ENCODE measurements at places on chromosomes 1 and 21.

- peak; percentile 6 for DNase-seq
These were observed 58.6 kb downstream of the NPHP4 start for GRCh38 chr1:5933676-5934057.

DNA sequence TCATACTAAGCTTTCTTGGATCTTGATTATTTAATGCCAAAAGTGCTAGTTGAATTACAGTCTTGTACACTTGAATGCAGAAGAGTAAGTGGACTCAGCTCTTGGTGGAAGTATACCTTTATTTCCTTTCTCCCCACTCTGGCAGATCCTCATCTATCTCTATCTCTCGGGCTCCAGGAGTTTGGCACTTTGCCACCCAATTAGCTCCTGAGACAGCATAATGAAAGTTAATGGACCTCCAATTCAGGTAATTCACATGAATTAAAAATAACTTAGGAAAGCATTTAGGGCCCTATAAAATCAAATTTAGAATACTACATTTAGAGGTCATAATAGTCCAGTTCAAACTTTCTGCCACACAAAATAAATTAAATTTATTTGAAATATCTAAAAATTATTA is 67.4 kb downstream of the OLFM3 start:
- no peak for DNase-seq

- no peak for DNase-seq
These were observed 41.2 kb downstream of the LMO4 start for GRCh38 chr1:87369736-87370478.

GRCh38 chr1:228282329-228283042 is 74.6 kb downstream of the OBSCN start:
- DNase-seq = no peak

DNA sequence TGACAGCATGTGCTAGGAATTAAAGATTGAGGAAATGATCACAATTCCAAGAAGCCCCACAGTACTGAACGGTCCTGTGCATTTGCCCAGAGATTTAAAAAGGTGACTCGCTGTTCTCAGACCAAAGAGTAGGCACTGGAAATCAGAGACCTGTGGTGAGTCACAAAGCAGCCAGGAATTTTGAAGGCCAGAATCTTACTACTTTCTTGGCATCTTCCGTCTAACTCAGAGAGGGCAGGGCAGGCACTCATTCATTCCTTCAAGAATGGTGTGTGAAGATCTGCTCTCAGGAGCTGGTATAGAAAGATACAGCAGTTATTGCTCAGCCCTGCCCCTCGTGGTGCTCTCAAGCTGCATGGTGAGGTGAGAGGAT is 57.9 kb downstream of the BRINP2 start:
- DNase-seq = no peak

DNA sequence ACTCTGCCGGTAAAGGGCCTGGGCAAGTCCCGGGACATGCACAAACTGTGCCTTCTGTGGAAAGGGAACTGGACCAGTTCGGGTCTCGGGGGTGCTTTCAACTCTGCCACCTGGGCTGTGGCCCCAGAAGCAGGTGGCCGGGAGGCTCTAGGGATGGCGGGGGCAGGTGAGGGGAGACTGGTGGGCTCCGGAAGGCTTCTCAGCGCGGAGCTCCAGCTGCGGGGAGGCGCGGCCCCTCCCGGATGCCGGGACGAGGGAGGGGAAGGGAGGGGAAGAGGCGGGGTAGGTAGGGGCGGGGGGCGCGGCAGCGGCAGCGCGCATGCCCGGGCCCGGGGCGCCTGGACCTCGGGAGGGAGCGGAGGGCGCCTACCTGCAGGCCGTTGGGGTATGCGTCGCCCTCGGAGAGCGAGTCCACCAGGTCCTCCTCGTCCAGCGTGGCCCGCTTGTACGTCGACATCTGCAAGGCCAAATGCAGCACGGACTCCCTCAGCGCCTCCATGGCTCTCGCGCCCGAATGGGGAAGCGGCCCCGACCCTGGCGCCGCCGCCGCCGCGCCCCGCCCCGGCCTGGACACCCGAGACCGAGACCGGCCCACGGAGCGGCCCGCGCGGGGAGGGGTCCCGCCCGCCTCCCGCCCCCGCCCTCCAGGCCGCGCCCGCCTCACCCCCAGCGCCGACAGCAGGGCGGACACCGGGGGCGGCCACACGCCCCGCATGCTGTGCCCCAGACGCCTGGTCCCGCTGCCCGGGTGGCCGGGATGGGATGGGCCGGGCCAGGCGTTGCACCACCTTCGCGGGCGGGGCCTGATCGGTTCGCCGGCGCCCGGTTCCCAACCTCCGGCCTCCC is at the start of gene ECE1:
ECE1 (minus strand) TSS at position 764 of the 846 bp plus-strand sequence; CDS start at position 715, 49 bp downstream.
- no peak for DNase-seq

DNA sequence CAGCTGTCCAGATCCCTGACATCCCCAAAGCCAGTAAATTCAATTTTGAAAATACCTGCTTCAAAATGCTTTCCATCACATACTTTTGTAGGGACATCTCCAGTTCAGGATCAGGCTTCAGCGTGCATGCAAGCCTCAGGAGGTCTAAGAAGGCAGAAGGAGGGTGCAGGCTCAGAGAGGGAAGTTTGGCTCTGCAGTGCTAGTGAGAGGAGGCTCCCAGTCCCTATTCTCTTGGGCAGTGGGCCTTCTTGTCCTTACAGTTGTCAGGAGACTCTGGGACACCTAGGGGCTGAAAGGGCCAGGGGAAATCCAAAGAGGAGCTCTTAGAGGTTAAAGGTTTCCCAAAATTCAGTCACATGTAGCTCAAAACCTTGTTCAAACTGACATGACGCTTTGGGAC is 20.1 kb downstream of the ADCY10 start:
- DNase-seq = no peak

DNA sequence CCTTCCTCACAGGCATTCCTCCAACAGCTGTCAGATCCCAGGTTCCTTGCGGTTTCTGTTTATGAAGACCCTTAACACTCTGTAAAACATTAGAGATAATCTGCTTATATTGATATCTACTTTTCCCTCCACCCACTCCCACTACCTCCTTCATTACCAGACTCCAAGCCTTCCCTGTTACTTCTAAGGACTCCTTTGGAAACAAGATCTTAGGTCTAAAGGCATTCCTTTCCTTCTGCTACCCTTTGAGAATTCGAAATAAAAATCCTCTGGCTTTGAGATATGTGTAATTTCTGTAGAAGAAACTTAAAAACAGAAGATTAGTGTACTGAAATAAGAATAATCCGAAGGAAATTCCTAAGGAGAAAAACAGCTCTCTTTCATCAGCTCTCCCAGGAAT is 23.7 kb upstream of the LYPLAL1 start:
- DNase-seq = no peak
